ENCODE measurements at places on chromosomes 7 and 10. TPM values are rescaled to one million over a fixed set of nuclear protein-coding genes. Genes with fewer than 3 reads are reported as not detected.

- H3K27me3 ChIP-seq: no peaks in the 10 kb centered on the region
- peaks cover 53% of the 10 kb centered on the region for H3K4me1 ChIP-seq
- H3K4me3 ChIP-seq: no peak overlapping the region
Measured at GRCh38 chr7:155669717-155670505, 25.4 kb downstream of the RBM33 start.

DNA sequence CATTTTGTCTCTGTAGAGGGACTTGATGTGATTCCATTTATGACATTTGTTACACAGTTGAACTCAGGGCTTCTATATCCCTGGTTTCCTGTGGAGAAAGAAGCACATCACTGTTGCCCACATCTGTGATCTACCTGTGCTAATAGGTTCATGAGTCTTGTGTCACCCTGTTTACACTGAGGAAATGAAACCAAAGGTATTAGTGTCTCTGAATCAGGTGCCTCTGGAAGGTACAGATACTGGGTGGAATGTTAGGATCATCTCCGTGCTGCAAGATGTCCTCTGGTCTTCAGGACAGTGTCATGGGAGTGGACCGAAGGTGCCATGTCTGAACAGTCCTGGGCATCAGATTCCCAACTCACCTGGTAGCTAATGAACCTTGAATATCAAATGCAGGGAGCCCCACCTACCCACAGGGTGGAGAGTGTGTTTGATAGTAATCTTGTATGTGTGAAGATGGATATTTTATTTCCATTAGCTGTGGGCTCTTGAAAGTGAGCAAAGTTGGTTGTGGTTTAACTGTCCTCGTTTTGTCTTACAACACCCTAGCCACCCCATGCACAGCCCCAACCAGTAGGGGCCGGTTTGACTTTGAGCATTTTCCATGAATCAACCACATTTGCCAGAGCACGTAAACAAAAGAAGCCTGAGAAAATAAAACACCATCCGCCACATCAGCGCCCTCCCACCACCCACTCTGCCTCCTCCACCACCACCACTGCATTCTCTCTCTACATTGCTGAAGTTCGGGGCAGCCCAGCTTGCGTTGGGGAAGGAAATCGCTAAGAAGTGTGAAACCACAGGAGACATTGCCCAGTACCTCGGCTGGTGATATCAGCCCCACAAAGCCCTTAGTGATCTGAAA is 40.7 kb downstream of the TARP start:
- peak overlapping the region; percentile 16 for H3K27ac ChIP-seq
- H3K4me3 ChIP-seq: peak overlapping the region; percentile 65
- peaks cover 33% of the 10 kb centered on the region for H3K4me1 ChIP-seq
- H3K36me3 ChIP-seq: peaks cover 12% of the 10 kb centered on the region

DNA sequence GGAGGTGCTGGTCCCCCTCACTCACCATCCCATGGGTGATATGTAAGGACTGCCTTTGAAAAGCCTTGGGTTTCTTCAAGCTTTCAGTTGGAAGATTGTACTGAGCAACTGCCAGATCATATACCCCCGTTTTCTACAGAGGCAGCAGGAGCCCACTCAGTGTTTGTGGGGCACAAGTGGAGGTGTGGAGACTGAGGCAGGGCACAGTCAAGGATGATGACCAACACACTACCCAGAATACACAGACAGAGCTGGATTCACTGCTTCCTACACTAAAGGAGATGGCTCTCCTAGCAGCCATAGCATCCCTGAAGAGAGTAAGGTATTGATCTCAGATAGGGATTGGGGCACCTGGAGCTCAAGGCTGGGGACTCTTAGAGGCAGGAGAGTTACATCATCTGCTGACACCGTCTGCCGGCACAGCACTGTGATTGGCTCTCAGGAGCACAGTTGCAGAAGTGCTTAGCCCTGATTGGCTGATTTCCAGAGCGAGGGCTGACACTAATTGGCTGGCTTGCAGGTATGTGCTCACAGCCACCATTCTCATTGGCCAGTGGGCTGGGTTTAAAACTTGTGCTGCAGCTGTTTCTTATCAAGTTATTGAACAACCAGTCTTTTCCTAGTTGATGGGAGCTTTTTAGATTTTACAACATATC is 77.9 kb upstream of the PFKP start:
- DNase-seq: no peak
- H3K27me3 ChIP-seq: peaks cover 38% of the 10 kb centered on the region
- peaks cover 10% of the 10 kb centered on the region for H3K4me1 ChIP-seq

GRCh38 chr10:5811387-5811821 is 1.8 kb downstream of the GDI2 start:
- peaks cover 14% of the 10 kb centered on the region for H3K36me3 ChIP-seq
- DNase-seq: peak; percentile 11
- no peaks in the 10 kb centered on the region for H3K27me3 ChIP-seq

The IFIT1B gene
- total RNA-seq: not detected

The TFPI2 gene
- total RNA-seq: 0.51 TPM

Measured in activated T-cell treated with anti-CD3 and anti-CD28 coated beads, Interleukin-2, amount 50 U/mL, for 72 hours (primary cell).